Stimulated activated CD8-positive, alpha-beta memory T cell treated with anti-CD3 and anti-CD28 coated beads, Interleukin-4, amount 100 ng/mL, for 1 hour (primary cell): ENCODE measurements at places on chromosomes 7 and 10.
A peak's percentile ranks its signal among the peaks of the same experiment; 100 is the strongest.

- no peak for DNase-seq
Observed at GRCh38 chr7:66771795-66772194, 31.3 kb downstream of the RABGEF1 start.

DNA sequence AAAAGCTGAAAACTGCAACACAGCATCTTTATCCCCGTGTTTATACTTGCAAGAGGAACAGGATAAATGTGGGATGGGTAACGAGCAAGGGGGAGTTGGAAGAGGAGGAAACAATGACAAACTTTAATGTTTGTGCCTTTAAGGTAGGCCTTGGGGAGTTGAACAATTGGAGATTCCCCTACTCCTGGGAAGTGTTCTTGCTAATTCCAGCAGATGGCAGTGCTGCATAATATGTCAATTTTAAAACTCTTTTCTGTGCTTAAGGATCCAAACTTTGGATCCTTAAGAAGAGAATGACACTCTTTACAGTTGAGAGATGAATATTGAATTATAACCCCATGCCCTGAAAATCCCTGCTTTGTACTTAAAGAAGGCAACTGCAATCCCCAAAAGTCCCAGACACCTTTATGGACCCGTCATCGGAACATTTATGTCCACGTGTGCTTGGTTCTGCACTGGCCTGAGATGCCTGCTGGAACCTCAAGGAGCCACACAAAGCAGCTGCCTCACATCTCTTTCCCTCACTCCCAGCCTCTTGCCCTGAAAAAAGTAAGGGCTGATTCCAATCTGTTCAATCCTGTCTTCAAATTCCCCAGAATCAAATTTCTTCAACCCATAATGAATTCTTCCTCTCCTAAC is 12.0 kb downstream of the IFIT5 start:
- DNase-seq = no peak

GRCh38 chr10:26391701-26392695 is 46.1 kb upstream of the APBB1IP start:
- DNase-seq = no peak

DNA sequence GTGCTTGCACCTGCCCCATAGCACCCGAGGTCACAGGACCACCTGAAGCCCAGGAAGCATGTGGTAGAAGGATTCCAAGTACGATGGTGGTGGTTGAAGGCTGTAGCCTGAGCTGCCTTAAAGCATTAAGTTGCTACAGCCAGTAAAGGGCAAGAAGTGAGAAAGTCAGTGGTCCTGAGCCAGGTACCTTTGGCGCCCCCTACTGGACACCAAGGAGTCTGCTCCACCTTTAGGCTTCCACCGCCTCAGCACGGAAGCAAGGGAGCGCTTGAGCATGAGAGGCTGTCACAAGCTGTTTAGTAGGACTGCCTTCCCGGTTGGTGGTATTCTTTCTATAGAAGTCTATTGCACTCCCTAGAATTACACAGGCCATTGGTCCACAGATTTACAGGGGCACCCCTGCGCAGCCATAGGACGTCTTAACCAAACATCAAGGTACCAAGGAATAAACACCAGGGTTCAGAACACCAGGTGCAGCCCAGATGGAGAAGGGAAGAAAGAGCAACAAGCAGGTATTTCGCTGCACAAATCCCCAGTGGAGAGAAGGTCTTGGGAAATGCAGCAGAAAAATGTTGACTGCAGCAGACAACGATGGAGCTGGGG is 2.2 kb downstream of the CRTAC1 start:
- peak; percentile 15 for DNase-seq

GRCh38 chr7:2665359-2665791 is 22.6 kb upstream of the AMZ1 start:
- DNase-seq = no peak

DNA sequence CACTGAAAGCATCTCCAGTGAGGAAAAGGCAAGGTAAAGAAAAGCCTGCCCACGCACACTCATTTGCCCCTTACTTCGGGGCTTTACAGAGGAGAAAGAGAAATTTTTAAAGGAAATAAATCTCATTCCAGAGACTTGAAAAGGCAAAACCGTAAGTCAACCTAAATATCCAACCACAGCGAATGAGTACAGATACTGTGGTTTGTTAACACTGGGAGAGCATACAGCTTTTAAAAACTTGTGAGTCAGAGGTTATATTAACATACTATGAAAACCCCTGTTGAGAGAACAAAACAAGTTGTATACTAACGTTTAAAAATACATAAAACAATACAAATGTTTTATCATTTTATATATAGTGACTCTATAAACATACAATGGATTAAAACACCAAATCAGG is 28.6 kb upstream of the ST7 start:
- DNase-seq = no peak

DNA sequence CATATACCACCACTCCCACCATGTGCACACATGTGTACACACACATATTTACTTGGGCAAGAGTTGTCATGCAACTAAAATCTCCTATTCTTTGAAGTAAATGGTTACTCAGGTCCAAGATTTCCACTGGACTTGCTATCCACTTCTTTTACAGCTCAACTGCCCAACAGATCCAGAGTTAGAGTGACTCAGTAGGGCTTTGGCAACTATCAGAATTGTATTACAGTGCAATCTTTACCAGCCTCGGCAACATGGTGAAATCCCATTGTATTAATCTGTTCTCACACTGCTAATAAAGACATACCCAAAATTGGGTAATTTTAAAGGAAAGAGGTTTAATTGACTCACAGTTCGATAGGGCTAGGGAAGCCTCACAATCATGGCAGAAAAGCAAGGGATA is 51.9 kb upstream of the ABLIM1 start:
- DNase-seq = no peak

GRCh38 chr10:44860811-44861736 is 50.1 kb upstream of the TMEM72 start:
- no peak for DNase-seq

DNA sequence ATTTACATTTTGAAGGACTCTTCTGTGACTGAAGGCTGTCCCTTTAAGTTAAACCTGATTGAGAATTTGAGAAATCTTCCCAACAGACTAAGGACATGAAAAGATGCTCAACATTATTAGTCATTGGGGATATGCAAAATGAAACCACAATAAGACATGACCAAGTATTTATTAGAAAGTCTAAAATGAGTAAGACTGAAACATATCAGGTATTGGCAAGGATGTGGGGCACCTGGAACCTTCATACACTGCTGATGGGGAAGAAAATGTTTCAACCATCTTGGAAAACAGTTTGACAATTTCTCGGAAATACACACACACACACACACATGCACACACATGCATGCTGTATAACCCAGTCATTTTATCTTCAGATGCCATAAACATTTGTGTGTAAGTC is 132.1 kb upstream of the CDK6 start:
- DNase-seq = no peak

DNA sequence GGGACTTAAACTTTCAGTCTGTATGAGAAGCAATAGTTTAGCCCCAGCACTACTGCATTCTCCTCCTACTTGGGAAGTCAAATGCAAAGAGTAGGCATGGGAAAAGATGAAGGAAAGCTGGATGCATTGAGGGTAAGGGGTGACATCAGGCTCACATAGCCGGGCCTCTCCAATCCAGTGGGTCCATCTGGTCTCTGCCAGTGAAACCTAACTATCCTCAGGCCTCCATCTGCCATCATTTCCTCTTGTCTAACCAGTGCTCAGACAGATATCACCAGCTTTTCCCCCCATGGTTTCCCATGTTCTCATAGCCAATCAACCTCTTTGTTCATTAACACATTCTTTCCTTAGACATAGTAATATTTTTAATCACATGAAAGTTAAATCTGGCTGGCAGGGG is 118.3 kb downstream of the DGKI start:
- DNase-seq = no peak

DNA sequence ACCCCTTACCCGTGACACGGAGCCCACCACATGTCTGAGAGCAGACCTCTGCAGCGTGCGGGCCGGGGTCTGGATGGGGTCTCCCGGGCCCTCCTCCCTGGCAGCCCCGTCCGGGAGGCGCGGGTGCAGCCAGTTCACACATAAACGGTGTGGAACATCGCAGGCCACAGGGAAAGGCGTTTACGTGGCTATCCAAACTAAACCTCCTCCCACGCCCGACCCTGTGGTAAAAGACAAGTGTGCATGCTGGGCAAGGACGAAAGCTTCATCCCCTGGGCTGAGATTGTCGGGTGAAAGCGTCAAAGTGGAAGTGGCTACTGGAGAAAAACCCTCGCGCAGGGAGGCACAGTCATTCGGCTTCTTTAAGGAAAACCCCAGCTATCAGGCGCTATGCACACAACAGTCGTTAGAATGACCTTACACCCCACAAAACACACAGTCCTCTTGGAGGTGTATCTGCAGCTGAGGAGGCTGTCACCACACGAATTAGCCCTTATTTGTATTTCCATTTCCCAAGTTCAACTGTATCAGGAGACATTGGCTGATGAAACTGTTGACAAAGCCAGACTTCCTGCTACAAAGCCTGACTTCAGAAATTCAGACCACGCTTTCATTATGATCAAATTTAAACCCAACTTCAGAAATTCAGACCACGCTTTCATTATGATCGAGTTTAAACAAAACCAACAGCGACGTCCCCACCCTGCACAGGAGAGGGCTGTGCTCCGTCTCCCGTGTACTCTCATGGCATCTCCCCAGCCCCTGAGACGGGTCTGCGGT is 15.3 kb downstream of the GPER1 start:
- no peak for DNase-seq

- DNase-seq = no peak
Observed at GRCh38 chr7:140153666-140154161, 23.1 kb downstream of the KDM7A start.

DNA sequence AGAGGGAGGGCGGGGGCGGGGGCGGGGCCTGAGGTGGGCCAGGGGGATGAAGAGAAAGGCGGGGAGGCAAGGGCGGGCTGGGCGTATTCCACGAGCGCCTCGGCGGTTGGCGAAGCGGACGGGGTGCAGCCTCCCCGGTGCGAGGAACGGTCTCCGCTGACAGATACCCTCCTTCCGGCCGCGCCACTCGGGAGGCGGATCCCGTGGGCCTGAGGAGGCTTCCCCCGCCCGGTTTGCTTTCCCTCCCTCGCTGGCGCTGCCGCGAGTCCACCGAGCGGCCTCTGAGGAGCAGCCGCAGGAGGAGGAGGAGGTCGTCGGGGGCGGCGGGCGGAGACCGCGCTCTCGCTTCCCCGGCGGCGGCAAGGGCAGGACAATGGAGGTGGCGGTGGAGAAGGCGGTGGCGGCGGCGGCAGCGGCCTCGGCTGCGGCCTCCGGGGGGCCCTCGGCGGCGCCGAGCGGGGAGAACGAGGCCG is at the start of gene TRIM24:
Gene TRIM24, plus strand, starts transcription at position 84 of the 473 bp plus-strand sequence. Its CDS starts 290 bp downstream, at position 374.
- DNase-seq = no peak

DNA sequence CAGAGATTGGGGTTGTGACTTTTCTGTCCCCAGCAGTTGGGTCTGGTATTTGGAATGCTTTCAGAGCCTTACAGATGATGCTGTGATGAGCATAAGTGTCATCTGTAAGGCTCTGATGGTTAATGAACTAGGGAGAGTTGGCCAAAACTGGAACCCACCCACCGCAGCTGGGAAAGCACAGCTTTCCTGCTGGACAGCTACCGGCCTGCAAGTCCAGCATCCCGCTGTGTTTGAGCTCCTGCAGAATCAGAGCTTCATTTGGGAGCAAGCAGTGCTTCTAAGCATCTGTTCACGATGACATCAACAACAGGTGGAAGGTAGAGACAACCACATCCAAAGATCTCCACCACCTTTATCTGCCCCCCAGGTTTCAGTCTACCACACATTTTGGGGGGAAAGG is 11.7 kb downstream of the UCN3 start:
- no peak for DNase-seq

DNA sequence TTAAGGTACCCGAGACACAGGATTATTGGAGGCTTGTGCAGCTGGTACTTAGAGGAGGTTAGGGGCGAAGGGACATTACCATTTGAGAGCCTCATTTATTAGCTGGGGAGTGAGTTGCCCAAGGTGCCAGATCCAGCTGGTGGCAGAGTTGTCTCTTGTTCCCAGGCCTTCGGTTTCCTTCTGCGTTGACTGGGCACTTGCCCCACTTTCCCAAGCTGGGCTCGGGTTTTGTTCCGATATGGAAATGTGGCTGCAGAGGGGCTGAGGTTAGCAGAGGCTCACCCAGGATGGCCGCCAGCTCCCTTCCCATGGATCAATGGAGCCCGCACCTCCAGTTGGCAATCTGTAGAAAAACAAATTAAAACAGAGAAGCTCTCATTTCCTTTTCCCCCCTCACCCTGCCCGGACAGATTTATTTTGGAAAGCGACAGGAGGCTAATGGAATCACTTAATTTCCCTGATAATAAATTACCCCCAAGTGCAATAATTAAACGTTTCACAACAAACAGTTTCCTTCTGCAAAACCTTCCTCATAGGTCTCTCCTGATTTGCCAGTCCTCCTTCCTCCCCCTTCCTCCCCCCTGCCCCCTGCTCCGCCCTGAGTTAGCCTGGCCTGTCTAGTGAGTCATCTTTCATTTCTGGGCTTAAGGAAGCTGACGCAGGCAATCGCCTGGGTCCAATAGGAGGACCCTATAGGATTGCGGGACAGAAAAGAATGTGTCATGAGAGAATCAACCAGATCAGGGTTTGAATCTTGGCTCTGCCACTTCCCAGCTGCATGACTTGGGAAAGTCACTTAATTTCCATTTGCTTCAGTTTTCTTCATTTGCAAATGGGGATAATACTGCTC is 51.7 kb downstream of the ADRA2A start:
- DNase-seq = no peak

DNA sequence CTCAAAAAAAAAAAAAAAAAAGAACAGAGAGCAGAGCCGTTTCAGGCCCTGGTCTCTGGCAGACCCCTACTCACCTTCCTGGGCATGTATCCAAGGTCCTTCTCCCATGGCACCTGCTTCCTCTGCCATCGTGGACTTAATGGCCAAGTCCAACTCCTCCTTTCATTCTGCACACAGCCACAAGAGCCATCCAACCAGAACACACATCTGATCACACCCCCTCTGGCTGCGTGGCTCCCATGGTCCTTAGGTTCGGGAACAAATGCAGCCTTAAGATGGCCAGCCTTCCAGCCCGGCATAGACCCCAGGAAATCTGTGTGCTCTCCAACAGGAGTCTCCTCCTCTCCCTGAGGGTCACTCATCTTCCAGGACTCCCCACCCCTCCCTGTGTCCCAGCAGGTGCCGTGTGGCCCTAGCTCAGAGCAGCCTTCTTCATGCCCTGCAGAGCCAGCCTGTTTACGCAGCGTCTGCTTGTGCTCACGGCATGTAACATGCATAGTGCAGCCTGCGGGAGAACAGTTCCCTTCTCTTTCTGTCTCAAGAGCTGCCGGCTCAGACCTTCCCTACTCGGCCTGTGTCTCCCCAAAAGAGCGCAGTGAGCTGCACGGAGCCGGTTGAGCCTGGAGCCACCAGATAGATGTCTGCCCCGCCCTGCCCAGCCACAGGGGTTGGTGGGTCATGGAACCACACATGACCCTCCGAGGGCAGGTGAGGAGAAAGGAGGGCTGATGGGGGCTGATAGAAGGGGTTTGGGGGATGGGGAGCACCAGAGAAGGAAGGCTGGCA is 157.3 kb downstream of the NRF1 start:
- no peak for DNase-seq
